Astrocyte (in vitro differentiated cells and primary cell): ENCODE measurements at places on chromosomes 11 and 22.

GRCh38 chr11:90171359-90171758, 36.9 kb downstream of the NAALAD2 start:
- DNase-seq, result no peak

DNA sequence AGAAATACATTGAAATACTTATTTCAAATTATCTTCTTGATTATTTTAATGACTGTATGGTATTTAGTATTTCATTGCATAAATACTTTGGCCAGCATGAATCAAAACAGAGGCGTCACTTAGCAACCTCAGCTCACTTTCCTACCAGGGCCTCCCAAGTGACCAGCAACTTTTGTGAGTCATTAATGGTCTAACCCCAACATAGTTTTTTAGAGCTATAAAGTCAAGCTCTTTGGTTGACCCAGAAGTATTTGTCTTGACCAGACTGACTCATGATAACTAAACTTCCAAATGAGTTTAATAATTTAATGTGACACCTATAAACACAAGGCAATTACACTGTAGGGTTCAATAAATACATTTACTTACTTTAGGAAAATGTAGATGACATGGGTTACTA, 27.9 kb upstream of the RBMXL2 start:
- DNase-seq, result peak; percentile 26

GRCh38 chr11:131370090-131370751, at the start of gene NTM:
NTM (plus strand) TSS chr11:131370615.
- DNase-seq, result peak; percentile 55

GRCh38 chr11:117607449-117607848, 189.6 kb downstream of the DSCAML1 start:
- DNase-seq, result no peak

DNA sequence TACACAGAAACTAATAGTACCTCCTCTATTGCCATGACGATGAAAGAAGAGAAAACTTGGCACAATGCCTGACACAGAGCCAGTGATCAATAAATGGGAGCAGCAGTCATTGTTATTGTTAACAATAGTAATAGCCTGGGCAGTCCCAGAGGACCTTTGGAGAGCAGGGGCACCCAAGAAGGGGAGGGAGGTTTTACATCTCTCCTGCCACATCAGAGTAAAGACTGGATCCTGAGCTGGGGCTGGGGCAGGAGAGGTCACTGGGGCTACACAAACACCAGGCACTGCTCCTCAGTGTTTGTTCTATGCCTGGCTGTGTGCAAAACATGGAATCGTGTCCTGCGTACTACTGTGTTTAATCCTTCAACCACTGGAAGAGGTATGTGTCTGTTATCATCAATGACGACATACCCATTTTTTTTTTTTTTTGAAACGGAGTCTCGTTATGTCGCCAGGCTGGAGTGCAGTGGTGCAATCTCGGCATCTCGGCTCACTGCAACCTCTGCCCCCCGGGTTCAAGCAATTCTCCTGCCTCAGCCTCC, 25.0 kb upstream of the CREB3L1 start:
- no peak for DNase-seq

DNA sequence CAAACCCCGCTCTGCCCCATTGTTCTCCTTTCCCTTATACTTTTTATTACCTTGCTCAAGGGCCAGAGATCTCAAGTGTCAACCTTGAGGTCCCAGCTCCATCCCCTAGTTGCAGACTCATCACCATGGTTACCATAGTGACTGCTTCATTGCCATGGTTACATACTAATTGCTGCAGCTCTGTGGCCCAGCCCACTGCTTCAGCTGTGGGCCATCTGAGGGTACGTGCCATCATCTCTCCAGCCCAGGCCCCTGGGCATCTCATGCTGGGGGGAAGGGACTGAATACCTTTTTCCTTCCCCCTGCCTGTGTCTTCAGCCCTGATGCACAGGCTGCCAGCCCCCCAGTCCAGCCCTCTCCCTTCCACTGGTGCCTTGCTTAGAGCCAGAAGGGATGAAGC, 22.2 kb downstream of the TREH start:
- no peak for DNase-seq

DNA sequence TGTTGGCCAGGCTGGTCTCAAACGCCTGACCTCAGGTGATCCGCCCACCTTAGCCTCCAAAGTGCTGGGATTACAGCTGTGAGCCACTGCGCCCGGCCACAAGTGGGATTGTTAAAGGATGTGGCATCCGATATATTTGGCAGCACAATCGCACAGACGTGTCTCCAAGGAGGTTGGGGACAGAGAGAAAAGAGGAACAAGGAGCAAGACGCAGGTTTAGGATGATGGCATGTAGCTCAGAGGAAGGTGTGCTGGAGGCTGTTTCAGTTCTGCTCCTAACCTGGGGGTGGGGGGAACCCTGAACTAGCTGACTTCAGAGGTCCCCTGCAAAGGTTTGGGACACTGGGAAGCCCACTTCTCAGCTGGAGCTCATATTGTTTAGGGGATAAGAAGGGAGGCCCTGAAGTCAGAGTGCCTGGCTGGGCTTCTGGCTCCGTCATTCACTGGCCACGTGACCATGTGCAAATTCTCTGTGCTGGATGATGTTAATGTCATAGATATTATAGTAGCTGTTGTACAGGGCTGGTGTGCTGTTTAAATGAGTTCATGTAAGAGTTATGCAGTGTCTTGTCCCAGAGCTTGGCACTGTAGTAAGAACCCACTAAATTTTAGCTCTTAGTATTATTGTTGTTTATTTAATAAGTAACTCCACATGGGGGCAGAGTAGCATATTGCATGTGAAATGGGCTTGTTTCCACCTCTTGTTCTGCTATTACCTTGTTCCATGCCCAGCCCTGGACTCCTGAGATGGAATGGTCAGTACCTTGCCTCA, 129.7 kb downstream of the ST3GAL4 start:
- DNase-seq, result peak; percentile 13

DNA sequence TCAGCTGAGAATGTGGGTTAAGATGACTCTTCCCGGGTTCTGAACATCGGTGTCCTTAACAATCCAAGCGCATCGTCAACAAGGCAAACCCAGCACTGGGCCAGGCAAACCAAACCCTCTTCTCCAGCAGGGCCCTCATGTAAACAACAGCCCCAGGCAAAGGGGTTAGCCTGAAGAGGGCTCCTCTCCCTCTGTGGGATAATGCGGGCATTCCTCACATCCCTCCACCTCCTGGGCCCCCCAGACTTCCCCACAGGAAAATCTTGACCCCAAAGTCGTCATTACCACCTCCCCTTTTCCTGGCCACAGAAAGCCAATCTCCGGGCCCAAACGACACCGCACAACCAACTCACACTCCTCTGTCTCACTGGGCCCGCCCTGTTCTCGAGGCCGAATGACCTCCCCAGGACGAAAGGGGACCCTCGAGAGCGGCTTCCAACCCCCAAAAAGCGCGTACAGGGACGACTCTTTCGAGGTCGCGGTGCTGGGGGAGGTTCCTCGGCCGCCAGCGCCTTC, 566 bp downstream of the DDB1 start:
- no peak for DNase-seq

DNA sequence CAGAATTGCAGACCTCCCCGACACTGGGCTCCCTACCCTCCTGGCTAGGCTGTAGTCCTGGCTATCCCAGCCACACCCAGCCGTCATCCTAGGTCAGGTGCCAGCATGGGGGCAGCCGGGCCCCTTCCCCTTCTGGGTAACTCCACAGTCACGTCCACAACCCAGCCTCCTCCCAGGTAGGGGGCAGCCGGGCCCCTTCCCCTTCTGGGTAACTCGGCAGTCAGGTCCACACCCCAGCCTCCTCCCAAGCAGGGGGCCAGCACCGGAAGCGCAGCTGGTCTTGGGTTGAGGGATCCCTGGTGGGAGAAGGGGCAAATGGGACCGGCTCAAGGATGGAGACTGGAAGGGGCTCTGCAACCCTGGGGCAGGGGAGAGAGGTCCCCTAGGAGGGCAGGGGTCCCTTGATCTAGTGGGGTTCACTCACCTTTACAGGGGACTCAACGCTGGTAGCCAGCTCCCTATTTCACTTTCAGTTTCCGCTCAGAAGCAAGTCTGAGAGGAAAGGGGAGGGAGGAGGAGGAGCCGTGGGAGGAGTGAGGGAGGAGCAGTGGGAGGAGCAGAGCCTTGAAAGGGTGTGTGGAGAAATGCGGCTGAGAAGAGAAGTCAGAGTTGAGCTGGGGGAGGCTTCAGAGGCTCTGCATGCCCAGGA, at the start of gene TRIM21:
TSS of gene TRIM21 (minus strand) at position 494 of the 649 bp plus-strand sequence. CDS start 3,293 bp downstream, outside the sequence.
- peak; percentile 71 for DNase-seq

GRCh38 chr11:44446996-44447771, 118.3 kb upstream of the CD82 start:
- no peak for DNase-seq

DNA sequence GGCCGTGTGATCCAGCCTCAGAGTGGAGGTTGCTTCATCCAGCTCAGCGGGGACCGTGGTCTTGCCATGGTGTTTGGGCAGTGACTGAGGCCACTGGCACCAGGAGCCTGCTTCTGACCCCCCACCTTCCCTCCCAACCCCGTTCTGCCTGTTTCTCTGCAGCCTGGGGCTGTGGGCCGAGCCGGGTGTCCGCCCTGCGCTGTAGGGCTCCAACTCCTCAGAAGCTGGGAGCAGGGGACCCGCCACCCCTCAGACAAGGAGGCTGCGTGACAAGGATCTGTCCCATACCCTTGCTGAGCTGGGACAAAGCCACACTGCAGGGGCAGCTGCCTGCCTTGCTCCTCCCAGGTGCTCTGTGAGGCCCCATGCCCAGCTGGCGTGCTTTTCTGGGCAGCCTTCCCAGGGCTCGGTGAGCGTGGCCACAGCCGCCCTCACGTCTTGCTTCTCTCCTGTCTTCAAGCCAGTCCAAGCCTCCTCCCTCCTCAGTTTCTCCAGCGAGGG, 11.7 kb upstream of the ARFGAP3 start:
- peak; percentile 62 for DNase-seq

- DNase-seq, result no peak
Measured at GRCh38 chr11:88303037-88303436, 34.5 kb downstream of the CTSC start.
